Natural killer cell treated with Interleukin-12 subunit alpha and Interleukin-12 subunit beta and Interleukin-15 and Interleukin-18, amount 100 ng/mL, for 72 hours (primary cell): ENCODE measurements at places on chromosomes 6 and 20.

DNA sequence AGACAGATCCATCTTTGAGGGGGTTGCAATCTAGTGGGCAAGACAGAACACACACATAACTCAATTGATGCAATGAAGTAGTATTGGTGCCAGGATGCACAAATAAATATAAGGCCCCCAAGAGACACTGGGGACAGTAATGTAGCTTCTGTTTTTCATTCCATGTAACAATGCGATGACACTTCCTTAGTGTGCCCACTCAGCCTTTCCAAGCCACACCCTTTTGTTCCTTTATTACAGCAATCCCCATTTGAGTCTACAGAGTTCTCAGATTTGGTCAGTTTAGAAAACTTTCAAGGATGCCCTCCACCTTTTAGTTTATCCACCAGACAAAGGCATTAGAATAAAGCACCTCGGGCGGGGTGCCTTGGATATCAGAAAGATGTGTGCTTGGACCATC is 15.5 kb downstream of the TGM3 start:
- no peak for DNase-seq

- DNase-seq: no peak
These were observed 497.7 kb upstream of the MARCKS start for GRCh38 chr6:113359155-113360140.

DNA sequence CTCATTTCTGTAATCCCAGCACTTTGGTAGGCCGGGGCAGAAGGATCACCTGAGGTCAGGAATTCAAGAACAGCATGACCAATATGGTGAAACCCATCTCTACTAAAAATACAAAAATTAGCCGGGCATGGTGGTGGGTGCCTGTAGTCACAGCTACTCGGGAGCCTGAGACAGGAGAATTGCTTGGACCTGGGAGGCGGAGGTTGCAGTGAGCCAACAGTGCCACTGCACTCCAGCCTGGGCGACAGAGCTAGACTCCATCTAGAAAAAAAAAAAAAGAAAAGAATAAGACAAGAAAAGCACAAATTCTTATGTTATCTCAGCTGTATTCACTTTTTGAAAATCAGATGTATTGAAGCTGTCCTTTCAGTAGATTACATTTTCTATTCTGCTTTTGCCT is 289.4 kb downstream of the GRIK2 start:
- DNase-seq: no peak

GRCh38 chr6:116847227-116847626 is 18.3 kb upstream of the GPRC6A start:
- DNase-seq: no peak

GRCh38 chr6:127860723-127861122 is 40.1 kb downstream of the THEMIS start:
- no peak for DNase-seq

DNA sequence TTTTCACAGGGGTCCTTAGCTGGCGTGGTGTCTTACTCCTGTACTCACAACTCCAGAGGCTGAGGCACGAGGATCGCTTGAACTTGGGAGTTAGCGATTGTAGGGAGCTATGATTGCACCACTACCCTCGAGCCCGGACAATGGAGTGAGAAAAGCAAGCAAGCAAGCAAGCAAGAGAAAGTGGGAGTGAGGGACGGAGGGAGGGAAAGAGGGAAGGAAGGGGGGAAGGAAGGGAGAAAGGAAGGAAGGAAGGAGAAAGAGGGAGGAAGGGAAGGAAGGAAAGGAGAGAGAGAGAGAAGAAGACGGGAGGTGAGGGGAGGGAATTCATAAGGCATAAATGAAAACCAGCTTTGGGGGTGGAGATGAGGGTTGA is 120.5 kb downstream of the TRIM27 start:
- DNase-seq: no peak

DNA sequence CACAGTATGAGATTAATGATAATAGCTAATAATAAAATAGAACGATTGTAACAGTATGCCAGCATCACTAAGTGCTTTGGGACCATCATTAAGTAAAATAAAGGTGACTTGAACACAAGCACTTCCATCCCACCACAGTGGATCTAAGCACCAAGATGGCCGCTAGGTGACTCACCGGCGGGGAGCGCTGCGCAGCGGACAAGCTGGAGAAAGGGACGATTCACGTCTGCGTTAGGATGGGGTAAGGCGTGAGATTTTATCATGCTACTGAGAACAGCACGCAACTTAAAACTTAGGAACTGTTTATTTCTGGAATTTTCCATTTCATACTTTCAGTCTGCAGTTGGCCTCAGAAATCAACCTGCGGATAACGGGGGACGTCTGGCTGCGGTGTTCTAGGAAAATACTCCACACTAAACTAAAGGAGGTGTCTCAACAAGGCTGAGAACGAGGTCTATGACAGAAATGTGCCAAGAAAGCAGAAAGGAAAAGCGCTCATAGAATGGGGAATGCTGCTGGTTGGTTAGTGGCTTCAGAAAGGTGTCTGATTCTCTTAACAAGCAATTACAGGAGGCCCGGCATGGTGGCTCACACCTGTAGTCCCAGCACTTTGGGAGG is 114.5 kb downstream of the GMPR start:
- no peak for DNase-seq

- no peak for DNase-seq
These were observed 30.0 kb downstream of the SNHG17 start for GRCh38 chr20:38405132-38405531.

DNA sequence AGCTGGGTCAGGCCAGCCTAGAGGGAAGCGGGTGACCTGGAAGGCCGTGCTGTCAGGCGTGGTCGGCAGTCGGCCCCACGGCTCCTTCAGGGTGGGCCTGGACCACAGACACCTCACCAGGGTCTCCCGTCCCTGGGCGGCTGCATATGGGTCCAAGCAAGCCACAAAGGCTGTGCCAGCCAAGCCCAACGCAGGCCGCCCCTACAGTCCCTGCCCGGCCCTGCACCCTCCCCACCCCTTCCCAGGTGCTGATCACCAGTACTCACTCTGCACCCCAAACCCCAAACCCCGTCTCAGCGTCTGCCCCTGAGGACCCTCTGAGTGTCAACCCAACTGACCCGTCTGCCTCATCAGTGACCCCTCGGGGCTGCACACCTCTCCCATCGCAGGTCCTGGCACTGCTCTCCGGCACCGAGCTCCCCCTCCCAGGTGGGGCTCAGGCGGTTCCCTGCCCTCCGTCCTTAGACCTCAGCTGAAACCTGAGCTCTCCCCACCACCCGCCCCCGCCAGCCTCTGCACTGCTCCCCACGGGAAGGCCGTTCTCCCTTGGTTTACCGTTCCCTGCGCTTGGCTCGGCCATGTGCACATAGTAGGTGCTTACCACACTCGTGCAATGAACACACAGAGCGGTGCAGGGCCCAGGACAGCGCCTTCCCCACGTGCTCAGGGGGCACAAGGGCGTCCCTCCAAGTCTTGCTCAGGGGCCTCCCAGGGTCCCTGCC is 1.5 kb upstream of the PPDPF start:
- peak; percentile 56 for DNase-seq
